ENCODE measurements at places on chromosomes 12 and 14. TPM values are rescaled to one million over a fixed set of nuclear protein-coding genes. Genes with fewer than 3 reads are reported as not detected.

GRCh38 chr14:105292826-105293711, 7.7 kb downstream of the BRF1 start:
- no peak overlapping the region for H3K27ac ChIP-seq
- no peaks in the 10 kb centered on the region for H3K36me3 ChIP-seq
- H3K4me3 ChIP-seq: no peak overlapping the region
- no peaks in the 10 kb centered on the region for H3K27me3 ChIP-seq
- no peak for DNase-seq
- no peaks in the 10 kb centered on the region for H3K4me1 ChIP-seq

COX8C gene
- not detected for total RNA-seq

GRCh38 chr12:83985084-83985483, 927.5 kb downstream of the SLC6A15 start:
- no peaks in the 10 kb centered on the region for H3K27me3 ChIP-seq
- DNase-seq: no peak
- no peak overlapping the region for H3K4me3 ChIP-seq
- H3K4me1 ChIP-seq: no peaks in the 10 kb centered on the region
- no peak overlapping the region for H3K27ac ChIP-seq

- no peaks in the 10 kb centered on the region for H3K36me3 ChIP-seq
- no peak for DNase-seq
- H3K27ac ChIP-seq: no peak overlapping the region
These were observed 53.8 kb downstream of the TRIM9 start for GRCh38 chr14:51041108-51041531.

DNA sequence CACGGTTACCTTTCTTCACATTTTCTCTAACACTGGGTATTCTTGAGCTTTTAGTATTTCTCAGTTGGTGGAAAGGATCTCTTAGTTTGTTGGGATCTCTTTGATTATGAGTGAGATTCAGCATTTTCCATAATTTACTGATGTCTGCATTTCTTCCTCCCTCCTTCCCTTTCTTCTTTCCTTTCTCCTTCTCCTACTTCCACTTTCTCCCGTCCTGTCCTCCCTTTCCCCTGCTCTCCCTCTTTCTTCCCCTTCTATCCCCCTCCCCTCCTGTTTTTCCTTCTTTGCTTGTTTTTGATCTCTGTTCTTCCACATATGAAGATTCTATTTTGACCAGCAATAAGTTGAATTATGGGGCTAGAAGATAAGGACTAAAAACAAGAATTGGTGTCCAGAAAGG, 66.9 kb downstream of the FUT8 start:
- no peak overlapping the region for H3K4me3 ChIP-seq
- H3K27ac ChIP-seq: 0 out of 2 replicates have a peak overlapping the region, but pooled peaks have one; percentile 1
- H3K27me3 ChIP-seq: no peaks in the 10 kb centered on the region
- H3K36me3 ChIP-seq: peaks cover 14% of the 10 kb centered on the region
- DNase-seq: no peak

DNA sequence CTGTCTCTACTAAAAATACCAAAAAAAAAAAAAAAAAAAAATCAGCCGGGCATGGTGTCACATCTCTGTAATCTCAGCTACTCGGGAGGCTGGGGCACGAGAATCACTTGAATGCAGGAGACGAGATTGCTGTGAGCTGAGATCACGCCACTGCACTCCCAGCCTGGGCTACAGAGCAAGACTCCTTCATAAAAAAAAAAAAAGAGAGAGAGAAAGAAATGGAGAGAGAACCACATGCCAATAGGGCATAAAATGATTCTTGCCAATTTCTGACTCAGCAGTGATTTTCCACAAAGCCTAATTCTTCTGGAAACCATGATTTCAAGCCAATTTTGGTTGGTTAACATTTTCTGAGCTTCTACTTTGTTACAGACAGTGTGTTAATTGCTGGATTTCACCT, 250.4 kb upstream of the SEL1L start:
- H3K27ac ChIP-seq: no peak overlapping the region
- no peaks in the 10 kb centered on the region for H3K27me3 ChIP-seq
- no peaks in the 10 kb centered on the region for H3K36me3 ChIP-seq
- no peaks in the 10 kb centered on the region for H3K4me1 ChIP-seq
- DNase-seq: no peak
- H3K4me3 ChIP-seq: no peak overlapping the region

- no peak for DNase-seq
- no peaks in the 10 kb centered on the region for H3K36me3 ChIP-seq
- H3K4me3 ChIP-seq: no peak overlapping the region
- H3K4me1 ChIP-seq: peaks cover 6% of the 10 kb centered on the region
- H3K27me3 ChIP-seq: no peaks in the 10 kb centered on the region
- H3K27ac ChIP-seq: no peak overlapping the region
These were observed 358.0 kb downstream of the DAD1 start for GRCh38 chr14:22231018-22231417.

NDUFA9 gene
- total RNA-seq: 192 TPM

- no peaks in the 10 kb centered on the region for H3K4me1 ChIP-seq
- H3K4me3 ChIP-seq: no peak overlapping the region
- H3K27me3 ChIP-seq: no peaks in the 10 kb centered on the region
- no peak overlapping the region for H3K27ac ChIP-seq
These were observed 57.1 kb downstream of the STON2 start for GRCh38 chr14:81342850-81343580.

- no peak overlapping the region for H3K4me3 ChIP-seq
- no peaks in the 10 kb centered on the region for H3K27me3 ChIP-seq
- peaks cover 22% of the 10 kb centered on the region for H3K36me3 ChIP-seq
- H3K27ac ChIP-seq: no peak overlapping the region
- no peak for DNase-seq
These were observed 7.8 kb downstream of the ERP29 start for GRCh38 chr12:112020947-112021457.

GRCh38 chr14:85811340-85811739, 281.4 kb downstream of the FLRT2 start:
- H3K4me3 ChIP-seq: no peak overlapping the region
- H3K27me3 ChIP-seq: no peaks in the 10 kb centered on the region
- H3K36me3 ChIP-seq: no peaks in the 10 kb centered on the region
- H3K27ac ChIP-seq: no peak overlapping the region
- no peaks in the 10 kb centered on the region for H3K4me1 ChIP-seq

- no peak for DNase-seq
- no peak overlapping the region for H3K4me3 ChIP-seq
- H3K4me1 ChIP-seq: no peaks in the 10 kb centered on the region
- H3K27me3 ChIP-seq: peaks cover 97% of the 10 kb centered on the region
- no peak overlapping the region for H3K27ac ChIP-seq
These were observed 77.2 kb downstream of the CCDC92 start for GRCh38 chr12:123895451-123895850.

- peak; percentile 1 for DNase-seq
- no peak overlapping the region for H3K4me3 ChIP-seq
- H3K27ac ChIP-seq: no peak overlapping the region
- H3K36me3 ChIP-seq: no peaks in the 10 kb centered on the region
- H3K4me1 ChIP-seq: no peaks in the 10 kb centered on the region
These were observed 230.6 kb downstream of the KSR2 start for GRCh38 chr12:117738233-117738632.

DNA sequence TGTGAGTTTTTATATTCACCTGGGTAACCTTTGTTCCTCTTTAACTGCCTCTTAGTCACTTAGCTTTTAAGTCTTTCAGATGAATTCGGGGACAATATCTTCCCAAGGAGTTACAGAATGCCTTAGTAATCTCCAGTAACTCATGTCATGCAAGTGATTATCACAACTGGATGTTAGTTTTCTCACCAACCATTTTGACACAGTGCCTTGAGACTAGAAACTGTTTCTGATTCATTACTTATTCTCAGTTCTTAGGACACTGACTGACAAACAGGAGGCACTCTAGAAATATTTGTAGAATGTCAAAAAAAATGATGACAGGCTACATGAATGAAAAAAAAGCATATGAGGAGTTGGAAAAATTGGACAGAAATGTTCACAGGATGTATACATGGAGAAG, 335.1 kb downstream of the ACSS3 start:
- H3K4me3 ChIP-seq: no peak overlapping the region
- H3K27me3 ChIP-seq: no peaks in the 10 kb centered on the region
- H3K27ac ChIP-seq: no peak overlapping the region
- H3K36me3 ChIP-seq: no peaks in the 10 kb centered on the region

ISM2 gene
- total RNA-seq: 0.20 TPM

All from PC-9 (cell line).